Activated CD4-positive, alpha-beta T cell treated with anti-CD3 and anti-CD28 coated beads, Interleukin-2, amount 10 ng/mL, durations not matched to agents 24 days and 14 days (primary cell): ENCODE measurements at places on chromosomes 16 and 17. TPM values are rescaled to one million over a fixed set of nuclear protein-coding genes. Genes with fewer than 3 reads are reported as not detected.
A peak's percentile ranks its signal among the peaks of the same experiment; 100 is the strongest.

DNA sequence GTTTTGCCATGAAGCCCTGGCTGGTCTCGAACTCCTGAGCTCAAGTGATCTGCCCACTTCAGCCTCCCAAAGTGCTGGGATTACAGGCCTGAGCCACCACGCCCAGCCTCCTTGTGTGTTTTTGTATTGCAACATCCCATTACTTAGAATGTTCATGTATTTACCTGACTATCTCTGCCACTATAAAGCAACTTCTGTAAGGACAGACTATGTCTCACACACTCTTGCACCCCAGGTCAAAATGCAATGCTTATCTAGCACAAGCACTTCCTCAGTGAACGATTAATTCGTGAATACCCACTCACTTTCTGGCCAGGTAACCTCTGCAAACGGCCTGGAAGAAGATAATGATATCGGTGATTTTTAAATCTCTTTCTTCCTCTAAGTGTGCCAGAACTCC, 82.6 kb downstream of the NDEL1 start:
- DNase-seq, result no peak

- DNase-seq, result no peak
Observed at GRCh38 chr17:77560841-77561240, 397.7 kb upstream of the TNRC6C start.

DNA sequence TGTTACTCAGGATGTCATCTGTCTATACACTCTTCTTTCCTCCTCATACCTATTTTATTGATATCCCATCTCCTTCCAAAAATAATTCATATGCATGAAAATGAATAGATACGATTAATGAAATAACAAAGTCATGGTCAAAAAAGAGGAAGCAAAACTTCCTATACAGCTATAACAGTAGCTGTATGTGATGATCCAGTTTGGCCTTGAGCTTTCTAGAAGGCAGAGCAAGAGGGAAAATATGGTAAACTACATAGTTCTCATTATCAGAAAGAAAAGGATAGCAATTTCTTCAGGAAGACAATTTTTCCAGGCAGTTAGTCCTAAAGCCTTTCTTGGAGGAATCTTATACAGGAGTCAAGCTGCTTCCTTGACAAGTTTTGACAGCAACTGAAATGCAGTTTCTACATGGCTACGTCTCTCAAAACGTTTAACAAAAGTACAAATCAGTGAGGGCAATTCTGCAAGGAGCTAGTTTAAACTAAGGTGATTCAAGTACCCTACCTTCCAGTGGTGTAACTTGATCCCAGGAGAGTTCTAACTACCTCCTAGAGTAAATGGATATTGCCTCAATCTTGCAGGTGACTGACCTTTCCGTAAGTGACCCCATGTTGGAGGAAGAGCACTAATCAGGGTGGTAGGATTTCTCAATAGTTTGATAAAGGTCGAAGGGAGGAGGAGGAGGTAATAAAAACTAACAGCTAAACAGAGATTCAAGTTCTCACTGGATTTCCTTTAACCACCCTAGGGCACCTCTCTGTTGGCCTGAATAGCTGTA, 1.0 kb downstream of the SPAG5 start:
- DNase-seq, result no peak

GRCh38 chr17:21194226-21194625, 19.7 kb downstream of the TMEM11 start:
- DNase-seq, result no peak

- no peak for DNase-seq
Observed at GRCh38 chr17:46028374-46028773, 29.3 kb downstream of the STH start.

- no peak for DNase-seq
Observed at GRCh38 chr16:1156055-1156982, 3.4 kb downstream of the CACNA1H start.

DNA sequence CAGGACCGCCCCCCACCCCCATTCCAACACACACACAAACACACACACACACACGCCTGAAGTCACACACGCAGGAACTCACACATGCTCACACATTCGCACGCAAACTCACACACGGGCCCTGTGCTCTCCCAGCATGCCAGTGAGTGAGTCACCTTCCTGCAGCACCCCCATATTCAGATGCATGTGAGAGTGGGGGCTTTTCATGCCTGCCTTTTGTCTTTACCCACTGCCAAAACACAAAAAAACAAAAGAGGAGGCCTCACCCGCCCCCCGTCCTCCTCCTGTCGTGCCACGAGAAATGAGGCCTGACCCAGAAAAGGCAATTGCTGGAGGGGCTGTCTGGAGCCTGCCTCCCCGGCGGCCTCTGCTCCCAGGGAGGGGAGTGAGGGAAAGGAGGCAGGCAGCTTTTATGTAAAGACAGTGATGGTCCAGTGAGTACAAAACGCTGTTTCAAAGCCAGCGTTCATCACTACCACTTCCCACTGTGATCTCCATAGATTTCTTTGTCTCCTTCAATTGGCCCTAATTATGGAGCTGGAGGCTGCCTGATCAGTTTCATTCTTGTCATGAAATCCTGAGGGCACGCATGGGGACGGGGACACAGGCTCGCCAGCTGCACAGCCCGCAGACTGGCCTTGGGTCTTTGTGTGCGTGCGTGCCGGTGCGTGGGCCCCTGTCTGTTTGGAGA, 29.5 kb upstream of the GSE1 start:
- no peak for DNase-seq

GRCh38 chr16:79768276-79768970, 167.9 kb upstream of the MAF start:
- no peak for DNase-seq

- DNase-seq, result no peak
Observed at GRCh38 chr17:5464717-5465507, 3.9 kb downstream of the DHX33 start.

- DNase-seq, result no peak
Observed at GRCh38 chr16:3652373-3653195, 1.9 kb upstream of the DNASE1 start.

GRCh38 chr17:73533127-73533526, 111.1 kb downstream of the SDK2 start:
- DNase-seq, result no peak

GRCh38 chr16:31373235-31373634, 18.3 kb downstream of the ITGAX start:
- no peak for DNase-seq

GRCh38 chr16:65896448-65897153, 469.9 kb upstream of the CDH5 start:
- DNase-seq, result no peak

DNA sequence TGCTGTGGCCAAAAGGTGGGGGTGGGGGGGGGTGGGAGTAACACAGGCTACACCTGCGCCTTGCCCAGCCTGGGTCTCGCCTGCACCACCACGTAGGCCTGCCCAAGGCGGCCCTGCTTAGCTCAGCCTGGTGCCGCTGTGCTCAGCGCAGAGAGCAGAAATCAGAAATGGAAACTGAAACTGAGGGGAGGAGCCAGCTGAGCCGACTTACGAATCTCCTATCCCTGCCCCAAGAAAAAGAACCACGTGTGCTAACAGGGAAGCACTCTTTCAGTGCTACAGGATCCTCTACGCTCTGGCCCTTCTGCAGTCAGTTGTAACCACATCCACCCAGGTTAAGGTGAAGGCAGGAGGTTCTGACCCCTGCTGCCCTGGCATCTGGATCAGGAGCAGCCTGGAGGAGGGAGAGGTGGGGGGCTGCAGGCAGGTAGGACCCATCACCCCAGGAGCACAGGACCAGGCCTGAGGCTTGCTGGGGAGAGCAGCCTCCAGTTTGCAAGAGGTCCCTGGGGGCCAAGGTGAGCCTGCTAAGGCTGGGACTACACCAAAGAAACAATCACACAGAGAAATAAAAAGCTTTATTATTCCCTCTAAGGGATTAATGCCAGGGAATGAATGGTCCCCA, at the start of gene DHX58:
DHX58 (minus strand) TSS at position 163 of the 625 bp plus-strand sequence. CDS start 822 bp downstream, outside the sequence.
- DNase-seq, result peak; percentile 96

DNA sequence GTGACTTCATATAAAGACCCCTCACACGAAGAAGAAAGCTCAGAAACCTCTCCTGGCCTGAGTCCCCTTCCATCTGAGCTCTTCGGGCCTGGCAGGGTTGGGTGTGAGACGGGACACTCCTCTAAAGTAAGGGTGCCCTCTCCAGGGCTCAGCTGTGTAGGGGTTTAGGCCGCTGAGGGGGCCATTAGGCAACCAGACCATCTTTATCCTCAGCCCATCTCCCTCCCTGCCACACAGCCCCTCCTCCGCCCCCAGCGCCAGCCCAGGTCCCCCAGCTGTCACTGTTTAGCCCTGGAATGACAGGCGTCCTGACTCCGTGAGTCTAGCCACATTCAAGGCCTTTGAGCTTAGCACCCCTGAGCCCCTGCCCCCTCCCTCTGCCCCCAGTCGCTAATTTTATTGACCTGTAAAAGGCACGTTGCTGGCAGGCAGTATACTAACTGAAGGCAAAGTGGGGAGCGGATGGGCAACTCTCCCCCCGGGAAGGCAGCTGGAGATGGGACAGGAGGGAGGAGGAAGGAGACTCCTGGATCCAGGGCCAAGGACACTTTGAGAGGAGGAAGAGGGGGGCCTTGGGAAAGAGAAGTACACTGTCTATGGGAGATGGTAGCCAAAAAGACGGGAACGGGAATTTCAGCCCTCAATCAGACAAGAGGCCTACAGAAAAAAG, 592 bp upstream of the ZNF385C start:
- DNase-seq, result no peak

- DNase-seq, result no peak
Observed at GRCh38 chr16:52515068-52515671, 31.8 kb downstream of the TOX3 start.

GRCh38 chr17:39173080-39173479, 7.1 kb upstream of the ARL5C start:
- no peak for DNase-seq

DNA sequence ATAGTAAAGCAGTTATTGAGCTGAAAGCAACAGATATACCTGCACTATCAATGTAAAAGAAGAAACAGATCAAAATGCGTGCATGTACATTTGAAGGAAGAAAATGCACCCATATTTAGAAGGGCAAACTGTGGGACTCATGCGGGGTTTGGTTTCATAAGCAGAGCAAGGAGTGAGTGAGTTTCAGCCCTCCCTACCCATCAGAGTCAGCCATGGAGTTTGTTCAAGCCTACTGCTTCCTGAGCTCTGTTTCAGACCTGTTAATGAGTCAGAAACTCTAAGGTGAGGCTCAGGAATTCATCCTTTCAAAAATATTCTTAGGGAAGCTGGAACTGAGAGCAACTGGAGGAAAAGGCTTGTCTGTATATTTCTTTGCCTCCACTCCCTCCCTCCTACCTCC, 446.2 kb downstream of the HS3ST4 start:
- DNase-seq, result no peak

DNA sequence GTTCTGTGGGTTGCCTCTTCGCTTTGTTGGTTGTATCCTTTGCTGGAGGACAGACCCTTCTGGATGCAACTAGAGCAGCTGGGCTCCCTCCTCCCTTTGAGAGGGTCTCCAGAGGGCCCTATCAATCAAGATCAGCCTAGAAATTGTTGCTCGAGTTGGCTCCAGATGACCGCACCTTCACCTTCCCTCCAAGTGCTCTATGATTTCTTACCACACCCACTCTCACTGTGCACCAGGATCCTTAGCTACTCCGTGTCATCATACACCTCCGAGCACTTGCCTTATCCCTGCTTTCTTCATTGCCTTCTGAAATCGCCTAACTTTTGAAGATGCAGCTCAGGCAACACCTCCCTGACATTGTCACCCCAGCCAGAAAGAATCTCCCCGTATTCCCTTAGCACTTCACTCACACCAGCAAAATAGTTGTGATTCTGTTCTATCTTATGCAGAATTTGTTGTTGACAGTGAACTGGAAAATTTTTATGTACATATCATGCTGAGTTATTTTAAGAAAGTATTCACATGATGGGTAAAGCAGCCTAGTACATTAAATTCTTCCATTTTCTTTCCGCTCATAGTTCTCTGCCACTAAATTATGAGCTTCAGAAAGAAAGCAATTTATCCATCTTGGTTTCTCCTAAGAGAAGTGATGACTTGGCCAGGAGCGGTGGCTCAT, 52.9 kb downstream of the ABAT start:
- DNase-seq, result no peak

DNA sequence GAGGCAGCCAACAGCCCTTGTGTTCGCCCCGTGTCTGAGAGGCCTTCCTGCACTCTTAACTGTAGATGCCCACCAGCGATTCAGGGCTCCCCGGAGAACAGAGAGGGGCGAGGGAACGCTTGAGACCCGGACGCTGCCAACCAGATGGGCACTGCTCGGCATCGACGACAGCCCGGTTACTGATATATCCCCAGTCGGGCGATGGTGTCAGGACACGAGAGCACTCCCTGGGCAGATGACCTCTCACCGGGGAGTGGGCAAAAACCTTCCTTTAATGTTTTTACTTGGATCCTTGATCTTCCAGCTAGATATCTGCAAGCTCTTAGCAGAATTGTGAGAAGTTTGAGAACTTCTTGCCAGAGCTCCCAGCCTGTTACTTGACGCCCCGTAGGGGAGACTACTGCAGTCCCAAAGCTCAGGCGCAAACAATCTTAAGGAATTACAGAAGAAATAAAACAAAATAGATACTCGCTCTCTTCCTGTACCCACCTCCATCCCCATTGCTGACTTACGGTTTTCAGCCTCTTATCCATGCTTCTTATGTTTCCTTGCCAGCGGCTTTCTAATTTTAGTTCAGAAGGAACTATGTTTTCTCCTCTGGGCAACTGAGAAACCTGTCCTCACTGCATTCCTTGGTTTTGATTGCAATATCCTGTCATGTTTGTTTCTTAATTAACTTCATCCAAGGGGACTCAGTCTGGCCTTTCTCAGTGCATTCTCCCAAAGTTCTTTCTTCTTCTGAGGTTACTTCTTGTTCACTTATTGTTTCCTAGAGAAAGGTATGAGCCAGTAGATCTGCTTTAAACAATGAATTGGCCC, 845 bp downstream of the SP2 start:
- DNase-seq, result no peak

- no peak for DNase-seq
Observed at GRCh38 chr17:45306623-45307022, 10.2 kb downstream of the MAP3K14 start.

- no peak for DNase-seq
Observed at GRCh38 chr17:4945944-4946280, 2.4 kb downstream of the PFN1 start.

DNA sequence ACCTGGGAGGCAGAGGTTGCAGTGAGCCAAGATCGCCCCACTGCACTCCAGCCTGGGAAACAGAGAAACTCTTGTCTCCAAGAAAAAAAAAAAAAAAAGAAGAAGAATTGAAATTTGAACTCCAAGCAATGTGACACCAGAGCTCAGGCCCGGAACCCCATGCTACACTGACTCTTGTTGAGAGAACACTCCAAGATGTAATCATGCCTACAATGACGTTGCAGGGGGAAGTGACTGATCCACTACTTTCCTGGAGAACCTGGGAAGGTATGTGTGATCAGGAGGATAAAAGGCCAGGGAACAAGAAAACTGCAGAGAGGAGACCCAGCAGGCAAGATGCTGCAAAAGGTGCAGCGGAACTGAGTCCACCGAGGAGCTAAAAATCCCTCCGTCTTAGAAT, 57.9 kb downstream of the ADCY9 start:
- DNase-seq, result no peak

Gene TBC1D3K
- not detected in 2 replicates for total RNA-seq

Gene MARVELD3
- total RNA-seq, result not detected in 2 replicates

Gene SEC14L5
- total RNA-seq, result not detected in 2 replicates

Gene SPATA32
- total RNA-seq, result 0.28 and 0.40 TPM in 2 replicates

Gene TERB1
- total RNA-seq, result 0.37 TPM in 1 of 2 replicates, not detected in the other

Gene CACNA1H
- total RNA-seq, result 0.05 and 0.07 TPM in 2 replicates

Gene CES4A
- 27.0 and 27.5 TPM in 2 replicates for total RNA-seq

Gene LRRC75A
- total RNA-seq, result 1.3 and 1.5 TPM in 2 replicates
